ENCODE measurements at places on chromosomes 5 and 9.

DNA sequence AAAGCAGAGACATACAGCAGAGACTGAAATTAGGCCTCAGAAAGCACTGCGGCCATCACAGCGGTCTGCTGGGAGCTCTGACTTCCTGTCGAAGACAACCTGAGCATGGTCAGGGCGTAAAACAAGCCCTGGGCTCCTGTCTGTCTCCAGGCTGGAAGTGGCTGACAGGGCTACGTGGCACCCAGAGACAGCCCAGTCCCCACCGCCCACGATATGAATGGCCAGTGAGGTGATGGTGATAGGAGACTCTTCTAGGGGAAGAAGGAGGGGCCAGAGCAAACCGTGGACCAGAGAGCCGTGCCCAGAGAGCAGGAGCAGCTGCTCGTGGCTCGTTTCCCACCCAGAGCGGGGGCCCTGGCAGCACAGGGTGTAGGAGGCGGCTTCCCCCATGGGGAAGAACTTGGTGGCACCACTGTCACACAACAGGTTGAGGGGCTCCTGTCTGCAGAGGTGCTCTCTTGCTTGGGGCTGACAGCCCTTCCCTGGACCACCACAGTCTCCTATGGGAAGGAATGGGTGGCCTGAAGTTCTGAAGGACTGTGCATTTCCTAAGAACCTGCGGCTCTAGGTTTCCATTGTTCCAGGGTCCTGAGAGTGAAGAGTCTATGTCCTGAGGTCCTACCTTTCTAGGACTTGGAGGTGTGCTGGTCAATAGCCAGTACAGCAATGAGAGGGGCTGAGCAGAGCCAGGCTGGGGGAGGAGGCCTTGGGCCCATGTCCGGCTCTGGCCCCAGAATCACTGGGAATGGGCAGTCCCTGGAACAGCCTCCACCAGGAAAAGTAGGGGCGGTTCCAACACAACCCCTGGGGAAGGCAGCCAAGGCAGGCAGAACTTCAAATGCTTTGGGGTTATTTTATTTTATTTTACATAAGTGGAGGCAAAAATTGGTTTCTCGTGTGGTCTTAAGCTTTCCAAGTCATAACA lies 56.4 kb downstream of the BARX1 start:
- DNase-seq = no peak

GRCh38 chr9:19470981-19471650 lies 62.3 kb downstream of the ACER2 start:
- DNase-seq = no peak

GRCh38 chr5:61467766-61468482 lies 135.9 kb downstream of the ZSWIM6 start:
- no peak for DNase-seq

- DNase-seq = no peak
Observed at GRCh38 chr9:112754578-112754977, 4.0 kb downstream of the SNX30 start.

- no peak for DNase-seq
Observed at GRCh38 chr5:103886826-103887225, 324.2 kb upstream of the NUDT12 start.

DNA sequence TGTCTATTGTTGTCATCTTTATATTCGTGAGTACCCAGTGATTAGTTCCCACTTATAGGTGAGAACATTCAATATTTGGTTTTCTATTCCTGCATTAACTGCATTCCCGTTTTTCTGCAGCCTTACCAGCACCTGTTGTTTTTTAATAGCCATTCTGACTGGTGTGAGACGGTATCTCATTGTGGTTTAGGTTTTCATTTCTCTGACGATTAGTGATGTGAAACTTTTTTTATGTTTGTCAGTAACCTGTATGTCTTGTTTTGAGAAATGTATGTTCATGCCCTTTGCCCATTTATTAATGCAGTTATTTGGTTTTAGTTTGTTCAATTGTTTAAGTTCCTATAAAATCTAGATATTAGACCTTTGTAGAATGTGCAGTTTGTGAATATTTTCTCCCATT lies 546.0 kb upstream of the RORB start:
- DNase-seq = no peak

DNA sequence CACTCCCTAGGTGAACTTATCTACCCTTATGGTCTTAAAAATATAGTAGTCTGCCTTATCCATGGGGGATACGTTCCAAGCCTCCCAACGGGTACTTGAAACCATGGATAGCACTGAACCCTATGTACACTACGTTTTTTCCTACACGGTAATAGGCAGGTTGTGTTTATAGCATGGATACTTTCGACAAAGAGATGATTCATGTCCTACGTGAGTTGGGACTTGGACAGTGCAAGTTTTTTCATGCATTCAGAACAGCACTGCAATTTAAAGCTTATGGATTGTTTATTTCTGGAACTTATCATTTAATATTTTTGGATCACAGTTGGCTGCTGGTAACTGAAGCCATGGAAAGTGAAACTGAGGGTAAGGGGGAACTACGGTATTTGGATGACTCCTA lies 88.1 kb downstream of the CNTLN start:
- no peak for DNase-seq

DNA sequence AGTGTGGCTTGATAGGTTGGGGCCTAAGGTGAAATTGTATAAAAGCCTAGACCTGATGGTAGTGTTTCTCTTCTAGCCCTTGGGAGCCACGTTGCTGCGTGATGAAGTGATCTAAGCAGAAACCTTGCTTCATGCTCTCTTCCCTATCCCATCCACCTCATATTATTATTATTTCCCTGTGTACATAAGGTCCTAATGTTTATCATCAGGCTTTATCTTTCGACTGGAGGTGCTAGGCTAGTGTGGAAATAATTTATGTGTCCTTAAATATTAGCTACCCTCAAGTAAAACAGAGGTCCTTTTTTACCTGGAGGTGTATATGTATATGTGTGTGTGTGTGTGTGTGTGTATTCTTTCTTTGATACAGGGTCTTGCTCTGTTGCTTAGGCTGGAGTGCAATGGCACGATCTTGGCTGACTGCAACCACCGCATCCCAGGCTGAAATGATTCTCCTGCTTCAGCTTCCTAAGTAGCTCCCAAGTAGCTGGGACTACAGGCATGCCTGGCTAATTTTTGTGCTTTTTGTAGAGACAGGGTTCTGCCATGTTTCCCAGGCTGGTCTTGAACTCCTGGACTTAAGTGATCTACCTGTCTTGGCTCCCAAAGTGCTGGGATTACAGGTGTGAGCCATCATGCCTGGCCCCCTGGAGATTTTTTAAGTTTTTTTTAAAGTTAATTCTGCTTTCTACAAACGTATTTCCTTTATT lies 3.7 kb downstream of the UGCG start:
- DNase-seq = no peak

GRCh38 chr9:38032266-38033110 lies 36.5 kb downstream of the SHB start:
- DNase-seq = no peak

DNA sequence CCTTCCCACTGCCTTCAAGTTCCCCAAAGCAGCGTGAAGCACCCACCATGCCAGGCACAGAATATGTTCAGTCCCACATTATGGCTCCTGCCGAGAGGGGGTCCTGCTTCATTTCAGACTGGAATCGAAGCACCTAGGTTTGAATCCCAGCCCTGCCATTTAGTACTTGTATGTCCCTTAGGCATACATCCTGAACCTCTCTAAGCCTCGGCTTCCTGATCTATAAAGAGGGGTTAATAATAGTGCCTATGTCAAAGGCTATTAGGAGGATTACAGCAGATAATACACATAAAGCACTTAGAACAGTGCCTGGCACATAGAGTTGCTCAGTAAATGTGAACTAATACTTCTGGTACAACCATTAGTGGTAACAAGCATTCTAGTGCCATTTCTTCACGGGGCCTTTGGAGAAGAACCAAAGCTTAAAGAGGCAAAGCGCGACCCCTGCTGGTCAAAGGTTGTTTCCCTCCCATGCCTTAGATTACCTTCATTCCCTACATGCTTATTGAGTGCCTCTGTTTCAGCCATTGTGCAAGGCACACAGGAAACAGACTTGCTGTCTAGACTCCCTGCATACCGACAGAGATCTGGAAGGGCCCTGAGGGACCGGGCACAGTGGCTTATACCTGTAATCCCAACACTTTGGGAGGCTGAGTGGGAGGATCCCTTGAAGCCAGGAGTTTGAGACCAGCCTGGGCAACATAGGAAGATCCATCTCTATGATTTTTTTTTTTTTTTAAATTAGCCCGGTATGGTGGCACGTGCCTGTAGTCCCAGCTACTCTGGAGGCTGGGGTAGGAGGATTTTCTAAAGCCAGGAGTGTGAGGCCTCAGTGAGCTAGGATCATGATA lies 98.3 kb downstream of the PPARGC1B start:
- peak; percentile 77 for DNase-seq

DNA sequence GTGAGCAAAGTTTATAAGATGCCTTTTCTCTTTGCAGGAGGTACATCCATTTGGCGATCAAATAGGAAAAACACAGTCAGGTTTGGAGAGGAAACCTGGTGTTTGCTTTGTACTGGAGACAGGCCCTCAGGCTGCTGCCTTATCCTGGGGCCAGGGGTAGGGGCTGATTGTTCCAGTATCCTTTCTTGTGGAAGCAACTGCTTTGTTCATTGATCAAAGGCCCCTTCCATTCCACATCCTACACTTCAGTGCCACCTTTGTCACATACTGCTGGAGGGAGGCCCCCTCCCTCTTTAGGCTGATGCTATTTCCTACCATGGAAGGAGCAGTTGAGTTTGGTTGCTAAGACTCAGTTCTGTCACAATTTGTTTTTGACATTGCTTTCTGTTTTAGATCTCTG lies 778.1 kb downstream of the TLR4 start:
- no peak for DNase-seq
